ENCODE measurements at places on chromosomes 2 and 18.

GRCh38 chr2:170276056-170276455 lies 98.1 kb downstream of the MYO3B start:
- DNase-seq = no peak

DNA sequence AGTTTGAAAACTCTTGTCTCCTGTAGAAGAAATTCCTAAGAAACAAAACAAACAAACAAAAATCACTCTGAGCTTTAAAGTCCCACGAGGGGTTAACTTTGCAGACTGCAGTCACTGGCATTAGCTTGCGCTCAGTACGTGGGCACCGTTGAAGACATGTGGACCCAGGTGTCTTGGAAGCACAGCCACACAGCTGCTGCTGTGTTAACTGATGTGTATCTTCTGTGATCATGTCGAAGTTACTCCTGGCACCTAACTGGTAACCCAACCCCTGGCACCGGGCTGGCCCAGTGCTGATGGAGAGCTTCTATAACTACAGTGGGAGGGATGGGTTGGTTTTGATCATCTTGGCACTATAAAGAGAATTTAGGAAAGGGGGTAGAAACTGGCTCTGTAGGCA lies 51.6 kb upstream of the FHL2 start:
- no peak for DNase-seq

DNA sequence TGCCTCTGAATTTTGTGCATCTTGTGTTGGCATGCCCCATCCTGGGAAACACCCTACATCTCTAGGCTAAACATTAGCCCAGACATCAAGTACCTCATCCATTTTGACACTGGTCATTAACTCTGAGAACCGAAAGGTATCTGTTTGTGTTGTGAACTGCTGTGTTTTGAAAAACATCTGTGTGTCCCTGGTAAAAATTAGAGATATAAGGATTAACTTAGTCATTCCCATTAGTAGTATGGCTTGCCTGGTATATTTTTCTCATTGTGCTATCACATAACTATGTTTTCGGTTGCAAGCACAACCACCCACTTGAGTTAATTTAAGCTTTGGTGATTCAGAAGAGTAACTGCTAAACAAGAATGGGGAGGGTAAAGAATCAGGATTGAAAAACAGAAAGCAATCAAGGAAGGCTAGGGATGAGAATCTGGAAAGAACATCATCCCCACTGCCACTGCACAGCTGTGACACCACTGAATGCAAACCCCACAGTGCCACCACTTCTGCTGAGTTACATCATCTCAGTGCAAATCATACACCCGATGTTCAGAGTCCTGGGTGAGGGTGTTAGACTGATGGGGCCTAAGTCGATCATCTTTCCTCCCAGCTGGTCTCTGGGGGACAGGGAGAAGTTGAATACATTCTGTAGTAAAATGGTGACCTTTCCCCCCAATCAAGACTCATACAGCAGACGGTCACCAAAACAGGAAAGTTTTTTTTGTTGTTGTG lies 234.0 kb downstream of the EPHA4 start:
- DNase-seq = no peak

- no peak for DNase-seq
Observed at GRCh38 chr2:216083464-216084281, 2.0 kb downstream of the TMEM169 start.

DNA sequence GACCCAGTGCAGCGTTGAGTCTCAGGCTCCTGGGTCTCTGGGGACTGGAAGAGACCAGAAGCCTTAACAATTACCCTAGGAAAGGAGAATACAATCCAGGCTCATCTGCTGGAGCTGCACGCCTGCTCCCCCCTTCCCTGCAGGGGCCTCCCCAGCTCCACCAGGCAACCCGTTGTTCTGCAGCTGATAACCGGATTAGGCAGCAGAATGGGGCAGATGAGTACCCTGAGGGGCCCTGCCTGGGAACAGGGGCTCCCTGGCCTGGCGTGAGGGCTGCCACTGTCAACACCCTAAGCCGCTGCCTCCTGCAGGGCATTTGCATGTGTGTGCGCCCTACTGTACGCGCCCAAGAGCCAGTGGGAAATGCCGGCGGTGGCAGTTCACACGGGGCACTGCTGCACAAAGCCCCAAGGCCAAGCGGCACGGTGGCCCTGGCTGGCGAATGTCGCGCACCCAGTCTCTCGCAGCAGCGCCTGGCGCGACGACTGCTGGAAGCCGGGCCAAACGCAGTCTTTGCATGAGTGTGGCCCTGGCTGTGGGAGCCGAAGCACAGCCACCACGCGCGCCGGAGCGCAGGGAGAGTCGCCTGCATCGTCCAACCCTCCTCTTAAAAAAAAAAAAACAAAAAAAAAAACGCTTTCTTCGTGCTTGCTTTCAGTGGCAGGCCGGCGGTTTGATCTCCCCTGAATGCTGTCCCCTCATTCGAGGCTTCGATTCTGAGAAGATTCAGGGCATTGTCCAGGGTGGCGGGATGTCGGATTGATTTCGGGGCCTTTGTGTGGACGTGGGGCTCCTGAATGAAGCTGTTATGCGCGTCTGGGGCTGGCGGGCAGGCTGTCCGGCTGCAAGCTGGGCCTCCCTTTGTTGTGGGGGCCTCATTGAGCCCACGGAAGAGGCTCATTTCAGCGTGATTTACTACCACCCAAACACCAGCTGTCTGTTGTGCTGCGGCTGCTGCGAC lies 63.8 kb downstream of the SETBP1 start:
- DNase-seq = no peak

DNA sequence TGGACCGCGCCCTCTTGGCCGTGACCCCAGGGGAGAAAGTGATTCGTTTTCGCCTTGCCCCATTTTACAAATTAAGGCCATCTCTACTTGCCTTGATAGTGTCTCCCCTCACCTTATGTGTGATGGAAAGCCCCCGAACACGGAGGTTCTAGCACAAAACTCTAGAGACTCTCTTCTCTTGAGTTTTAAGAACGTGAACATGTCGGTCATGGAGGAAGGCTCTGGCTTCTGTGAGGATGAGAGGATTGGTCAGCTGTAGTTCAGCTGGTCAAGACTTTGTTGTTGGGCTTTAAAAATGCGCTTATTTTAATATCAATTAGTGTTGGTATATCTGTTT lies 828 bp downstream of the DYNC1I2 start:
- no peak for DNase-seq

DNA sequence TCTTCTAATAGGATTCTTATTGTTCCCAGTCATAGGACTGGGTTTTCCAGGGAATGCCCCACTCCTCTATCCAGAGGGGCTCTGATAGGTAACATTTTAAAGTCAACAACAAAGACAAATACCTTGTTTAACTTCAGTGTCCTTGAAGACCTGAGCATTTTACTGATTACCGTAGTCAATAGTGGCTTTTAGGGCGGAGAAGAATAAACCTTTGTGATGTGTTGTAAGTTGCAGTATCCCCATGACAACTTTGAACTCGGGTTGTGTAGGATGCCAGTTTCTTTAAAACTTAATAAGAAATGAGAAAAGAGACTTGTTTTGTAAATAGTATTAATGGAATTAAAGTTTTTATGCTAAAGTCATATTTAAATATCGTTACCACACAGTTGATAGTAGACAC lies 6.0 kb downstream of the GATA6 start:
- no peak for DNase-seq

- no peak for DNase-seq
Observed at GRCh38 chr2:37427241-37427640, 82.8 kb downstream of the QPCT start.

DNA sequence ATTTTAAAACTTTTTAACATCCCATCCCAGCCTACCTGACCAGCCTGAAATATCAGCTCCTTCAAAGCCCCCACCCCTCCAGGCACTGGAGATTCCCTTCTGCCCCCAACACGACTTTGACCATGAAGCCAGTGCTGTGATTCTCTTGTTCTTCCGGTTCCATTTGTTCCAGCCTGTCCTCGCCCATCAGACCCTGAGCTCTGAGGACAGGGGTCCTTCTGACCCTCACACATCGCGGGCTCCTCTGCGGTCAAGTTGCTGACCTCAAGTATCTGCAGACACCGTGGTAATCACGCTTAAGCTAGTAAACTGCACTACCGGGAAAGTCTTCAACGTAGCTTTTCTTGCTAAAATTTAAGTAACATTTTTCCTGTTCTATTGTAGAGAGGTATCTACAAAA lies 282.2 kb upstream of the SALL3 start:
- DNase-seq = no peak

- DNase-seq = no peak
Observed at GRCh38 chr2:69026691-69027459, 13.9 kb downstream of the ANTXR1 start.

- DNase-seq = peak; percentile 5
Observed at GRCh38 chr2:36811071-36811470, 114.6 kb downstream of the VIT start.

DNA sequence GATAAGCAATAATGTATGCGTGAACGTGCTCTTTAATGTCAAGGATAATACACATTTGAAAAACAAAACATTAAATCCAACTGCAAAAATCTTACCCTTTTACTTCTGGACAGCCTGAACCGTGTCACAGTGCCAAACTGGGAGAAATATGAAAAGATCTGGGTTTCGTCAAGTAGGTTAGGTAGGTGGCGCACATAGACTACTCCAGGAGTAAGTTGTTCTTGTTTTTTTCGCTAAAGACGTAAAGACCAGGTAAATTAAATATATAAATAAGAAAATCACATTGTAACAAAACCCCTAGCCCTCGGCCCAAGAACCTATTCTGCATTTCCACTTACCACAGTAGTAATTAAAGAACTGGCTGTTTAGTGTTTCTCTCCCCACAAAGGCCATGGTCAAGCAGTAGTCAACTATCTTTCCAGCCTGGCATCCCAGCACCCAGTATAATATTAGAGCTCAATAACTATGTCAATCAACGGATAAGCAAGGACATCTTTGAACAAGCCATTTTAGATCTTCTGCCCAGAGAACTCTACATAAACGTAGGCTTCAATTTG lies 1.1 kb downstream of the NIFK start:
- DNase-seq = no peak

- peak; percentile 76 for DNase-seq
Observed at GRCh38 chr2:54560146-54560881, 104.2 kb downstream of the SPTBN1 start.

DNA sequence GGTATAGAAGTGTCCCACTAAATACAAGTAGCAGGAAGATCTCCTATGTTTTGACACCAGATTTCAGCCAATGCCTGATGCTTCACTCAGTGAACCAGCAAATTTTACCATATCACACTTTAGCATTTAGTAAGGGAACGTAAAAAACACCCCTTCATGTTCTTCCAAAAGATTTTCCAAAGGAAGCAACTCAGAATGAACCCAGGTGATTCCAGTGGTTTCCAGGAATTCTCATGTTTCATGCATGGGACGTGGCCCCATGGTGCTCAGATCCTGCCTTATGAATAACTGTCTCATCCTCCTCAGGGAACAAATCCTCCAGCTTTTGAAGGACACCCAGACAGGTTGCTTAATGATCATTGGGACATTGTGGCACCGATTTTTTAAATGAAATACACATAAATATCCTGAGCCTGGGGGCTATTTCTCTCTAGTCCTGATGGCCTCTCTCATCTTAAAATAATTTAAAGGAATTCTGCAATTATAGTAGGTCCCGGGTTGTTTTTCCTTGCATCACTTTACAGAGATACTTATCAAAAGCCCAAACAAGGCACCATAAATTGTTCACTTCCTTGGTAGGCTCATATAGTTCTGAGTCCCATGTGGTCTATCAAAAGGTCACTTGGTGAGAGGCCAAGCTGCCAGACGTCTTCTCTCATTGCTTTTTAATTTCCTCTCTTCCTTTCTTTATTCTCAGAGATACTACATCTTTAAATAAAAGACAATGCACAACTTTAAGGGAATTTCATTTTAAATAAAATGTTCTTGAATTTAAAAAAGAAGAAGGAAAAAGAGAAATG lies 261.0 kb downstream of the ZNF516 start:
- no peak for DNase-seq

- DNase-seq = no peak
Observed at GRCh38 chr2:126858991-126859390, 39.7 kb upstream of the TEX51 start.

DNA sequence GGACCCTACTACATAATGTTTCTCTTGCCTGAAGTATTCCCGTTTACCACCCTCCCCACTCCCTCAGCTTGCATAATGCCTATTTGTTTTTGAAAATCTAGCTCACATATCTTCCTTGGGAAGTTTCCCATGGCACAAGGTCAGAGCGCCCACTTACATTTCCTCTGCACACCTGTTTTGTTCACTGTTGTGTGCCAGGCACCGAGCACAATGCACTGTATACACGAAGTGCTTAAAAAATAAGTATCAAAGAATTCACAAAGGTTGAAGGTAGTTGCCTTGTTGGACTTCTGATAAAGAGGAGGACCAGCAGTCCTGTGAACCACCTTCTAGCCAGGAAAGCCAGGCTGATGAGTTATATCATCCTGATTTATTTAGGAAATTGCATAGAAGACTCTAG lies 16.8 kb upstream of the RHOB start:
- DNase-seq = peak; percentile 40

- no peak for DNase-seq
Observed at GRCh38 chr18:29693334-29693733, 1349.2 kb downstream of the DSC3 start.

- DNase-seq = no peak
Observed at GRCh38 chr2:172065111-172065510, 20.2 kb upstream of the DLX1 start.

DNA sequence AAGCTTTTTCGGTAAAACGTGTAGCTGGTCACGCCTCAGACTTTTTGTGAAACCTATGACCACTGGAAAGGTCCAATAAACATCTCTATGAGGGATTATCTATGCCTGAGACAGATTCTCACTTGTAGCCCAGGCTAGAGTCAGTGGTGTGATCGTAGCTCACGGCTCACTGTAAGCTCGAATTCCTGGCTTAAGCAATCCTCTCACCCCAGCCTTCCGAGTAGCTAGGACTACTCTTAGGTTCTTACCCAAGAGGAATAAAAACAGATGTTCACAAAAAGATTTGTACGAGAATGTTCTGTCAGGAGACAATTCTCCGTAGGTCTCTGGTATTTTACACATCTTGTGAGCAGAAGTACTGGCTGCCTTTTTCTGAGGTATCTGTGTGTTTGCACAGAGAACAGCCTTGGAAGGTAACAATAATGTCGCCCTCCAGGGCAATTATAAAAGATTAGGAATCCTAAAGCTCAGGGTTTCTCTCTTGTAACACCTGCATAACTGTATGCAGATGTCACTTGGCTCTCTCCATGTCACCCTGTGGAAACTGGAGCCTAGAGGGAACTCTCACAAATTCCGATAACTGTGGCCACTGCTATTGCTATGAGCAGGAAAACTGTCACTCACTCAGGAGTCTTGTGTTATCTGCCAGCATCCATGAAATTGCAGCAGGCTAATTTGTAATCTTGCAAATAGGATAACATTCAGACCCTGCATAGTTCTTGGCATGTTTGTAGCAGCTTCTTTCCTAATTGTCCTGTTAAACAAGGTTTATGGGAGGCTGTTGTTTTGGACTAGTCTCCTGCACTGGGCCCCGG lies 25.5 kb upstream of the RALBP1 start:
- DNase-seq = no peak

DNA sequence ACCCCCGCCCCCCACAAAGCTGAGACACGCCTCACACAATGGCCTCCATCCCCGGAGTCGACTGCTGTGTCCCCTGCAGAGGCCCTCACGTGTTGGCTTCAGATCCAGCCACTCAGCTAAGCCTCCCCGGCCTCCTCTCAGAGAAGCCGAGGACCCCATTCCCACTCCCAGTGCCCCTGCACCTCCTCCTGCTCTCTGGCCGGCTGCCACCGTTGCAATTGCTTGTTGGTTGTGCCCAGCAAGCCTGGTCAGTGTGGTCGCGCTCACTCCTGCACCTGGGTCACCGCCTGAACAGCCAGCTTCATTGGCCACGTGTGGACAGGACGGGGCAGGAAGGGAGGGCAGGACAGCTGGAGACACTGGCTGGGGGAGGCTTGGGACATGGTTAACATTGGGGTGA lies 191.5 kb upstream of the SALL3 start:
- DNase-seq = no peak
